ENCODE measurements at places on chromosomes 7 and 10.

- no peak for DNase-seq
These were observed 109.2 kb downstream of the PIP4K2A start for GRCh38 chr10:22605168-22605567.

- no peak for DNase-seq
These were observed 128.4 kb downstream of the ARL4A start for GRCh38 chr7:12815871-12816270.

- no peak for DNase-seq
These were observed 186.2 kb downstream of the ELFN1 start for GRCh38 chr7:1856161-1856887.

GRCh38 chr7:128031901-128032604, 816 bp upstream of the LRRC4 start:
- DNase-seq = peak; percentile 37

GRCh38 chr10:49696311-49696710, 16.9 kb downstream of the C10orf53 start:
- no peak for DNase-seq

GRCh38 chr10:43648398-43649184, at the start of gene ZNF32:
TSS of gene ZNF32 (minus strand) at chr10:43648881. CDS start at chr10:43646133, 2,748 bp downstream.
- peak; percentile 74 for DNase-seq

- DNase-seq = no peak
These were observed 47.3 kb downstream of the TFPI2 start for GRCh38 chr7:93843260-93843659.

GRCh38 chr10:71517298-71518169, 120.8 kb downstream of the CDH23 start:
- DNase-seq = no peak

DNA sequence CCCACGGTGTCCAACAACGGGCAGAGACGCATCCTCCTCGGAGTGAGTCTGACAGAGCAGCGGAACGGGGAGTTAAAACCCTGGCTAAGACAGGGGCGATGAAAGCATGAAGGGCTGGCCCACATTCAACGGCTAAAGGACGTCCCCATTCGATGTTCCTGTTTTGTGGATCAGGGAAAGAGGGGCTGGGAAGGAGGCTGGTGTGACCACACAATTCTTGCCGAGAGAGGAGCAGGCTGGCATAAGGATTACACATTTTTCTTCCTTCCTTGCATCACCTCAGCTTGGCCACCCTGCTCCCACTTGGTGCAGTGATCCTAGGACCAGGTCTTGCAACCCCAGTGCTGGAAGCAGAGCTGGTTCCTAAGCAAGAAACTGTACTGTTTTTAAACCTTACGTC, 67.7 kb downstream of the GNA12 start:
- DNase-seq = no peak

GRCh38 chr10:21183025-21183424, 285.9 kb upstream of the NEBL start:
- DNase-seq = no peak

- no peak for DNase-seq
These were observed 197.4 kb upstream of the FOXP2 start for GRCh38 chr7:114217026-114217806.

DNA sequence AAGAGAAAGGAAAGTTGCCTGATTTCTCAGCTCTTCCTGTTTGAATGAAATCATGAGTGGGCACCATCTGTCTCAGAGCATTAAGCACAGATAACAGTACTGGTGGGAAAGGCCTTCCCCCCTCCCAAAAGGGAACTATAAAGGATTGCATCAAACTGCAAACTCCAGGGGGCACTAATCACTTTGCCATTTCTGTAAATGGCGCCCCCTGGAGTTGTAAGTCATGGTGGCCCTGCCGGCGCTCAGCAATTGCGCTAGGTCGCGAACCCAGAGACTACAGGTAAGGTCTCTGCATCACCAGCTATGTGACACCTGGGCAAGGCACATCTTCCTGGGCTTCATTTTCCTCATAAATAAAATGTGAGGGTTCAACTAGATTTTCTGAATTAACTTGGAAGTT, 11.1 kb downstream of the LRRC4 start:
- DNase-seq = no peak

DNA sequence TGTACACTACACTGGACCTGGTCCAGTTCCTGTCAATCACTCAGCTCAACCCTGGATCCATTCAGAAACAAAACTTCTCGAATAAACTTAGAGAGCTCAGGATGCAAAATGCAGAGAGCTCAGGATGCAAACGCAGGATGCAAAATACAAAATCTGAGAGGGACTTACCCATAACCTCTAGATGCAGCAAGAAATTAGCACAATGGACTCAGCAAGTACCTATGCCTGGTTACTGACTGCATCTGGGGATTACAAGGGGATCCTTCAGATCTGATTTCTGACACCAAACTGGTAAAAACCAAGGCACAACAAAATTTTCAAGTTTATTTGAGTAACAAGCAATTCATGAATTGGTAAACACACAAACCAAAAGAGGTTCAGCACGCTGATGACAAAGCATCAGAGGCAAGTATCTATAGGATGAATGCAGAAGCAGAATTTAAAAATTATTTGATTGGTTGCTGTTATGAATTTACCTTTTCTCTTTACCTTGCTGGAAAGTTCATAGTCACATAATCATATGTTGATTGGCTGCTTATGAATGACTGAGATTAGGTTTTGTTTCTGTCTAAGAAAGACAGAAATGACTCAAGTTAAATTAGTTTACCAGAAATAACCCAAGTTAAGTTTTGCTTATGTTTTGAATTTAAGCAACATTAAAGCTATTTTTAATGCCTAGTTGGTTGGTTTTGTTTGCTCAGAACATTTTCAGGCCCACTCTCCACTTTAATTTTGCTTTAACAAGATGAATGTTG, 11.4 kb downstream of the GIMAP6 start:
- DNase-seq = no peak

DNA sequence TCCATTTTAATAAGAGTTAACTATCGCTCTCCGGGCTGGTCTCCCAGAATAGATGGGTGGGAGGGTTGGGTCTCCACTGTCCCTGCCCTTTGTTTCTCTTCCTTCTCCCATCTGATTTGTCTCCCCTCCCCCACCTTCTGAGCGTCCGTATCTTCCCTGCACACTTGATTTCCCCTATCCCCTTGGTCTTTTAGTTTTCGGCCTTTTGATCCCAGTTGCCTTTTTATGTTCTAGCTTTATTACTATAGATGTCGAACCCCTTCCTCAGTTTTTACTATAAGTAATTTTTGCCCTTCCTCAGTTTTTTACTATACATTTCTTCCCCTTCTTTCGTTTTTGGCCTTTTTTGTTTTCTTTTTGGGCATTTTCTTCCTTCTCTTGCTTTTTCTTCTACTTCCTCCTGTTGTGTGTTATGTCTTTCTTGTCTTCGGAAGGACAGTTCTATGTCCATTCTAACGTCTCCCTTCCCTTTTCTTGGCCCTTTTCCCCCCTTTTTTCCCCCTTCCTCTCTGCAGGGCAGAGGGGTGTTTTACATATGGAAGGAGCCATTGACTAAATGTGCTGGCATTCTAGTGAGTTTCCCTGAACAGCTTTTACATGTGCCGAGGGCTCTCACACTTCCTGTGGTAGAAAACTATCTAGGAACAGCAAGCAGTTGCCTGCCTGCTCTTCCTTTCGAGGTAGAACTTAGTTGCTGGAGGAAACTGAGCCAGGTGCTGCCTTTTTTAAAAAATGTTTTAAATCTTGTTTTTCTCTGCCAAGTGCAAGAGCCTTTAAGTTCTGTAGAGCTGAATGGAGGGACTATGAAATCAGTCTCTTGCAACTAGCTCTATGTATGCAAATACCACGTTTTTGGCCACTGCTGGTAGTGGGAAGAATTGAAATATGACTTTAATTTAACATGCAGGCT, 2.8 kb downstream of the TET1 start:
- no peak for DNase-seq

DNA sequence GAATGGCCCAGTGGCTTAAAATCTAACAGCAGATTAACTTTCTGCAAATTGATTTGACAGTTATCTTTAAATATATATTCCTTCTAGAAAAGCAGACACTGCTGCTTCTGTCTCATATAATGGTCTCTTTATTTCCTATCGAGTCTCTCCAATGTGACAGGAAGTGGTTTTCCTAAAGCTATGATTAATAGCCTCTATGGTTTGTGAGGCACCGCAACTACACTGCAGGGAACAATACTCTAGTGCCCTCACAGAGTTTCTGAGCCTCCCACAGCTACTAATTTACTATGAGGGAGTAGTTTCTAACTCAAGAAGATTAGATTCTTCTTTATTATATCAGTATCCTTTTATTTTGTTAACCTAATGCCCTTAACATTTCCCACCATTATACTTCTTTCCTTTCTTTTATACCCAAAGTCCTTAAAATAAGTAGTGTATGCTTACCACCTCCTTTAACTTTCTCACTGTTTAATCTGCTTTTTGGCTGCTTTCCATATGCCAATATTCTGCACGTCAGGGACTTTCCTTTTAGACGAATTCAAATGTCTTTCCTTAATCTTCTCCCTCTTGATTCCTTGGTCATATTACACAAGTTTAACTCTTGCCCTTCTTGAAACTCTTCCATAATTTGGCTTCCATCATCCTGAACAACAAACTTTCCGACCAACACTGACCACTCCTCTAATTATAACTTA, 23.8 kb upstream of the AHR start:
- DNase-seq = no peak

GRCh38 chr10:120557311-120557710, 100.3 kb downstream of the PLPP4 start:
- no peak for DNase-seq

- no peak for DNase-seq
These were observed 631.5 kb upstream of the NRP1 start for GRCh38 chr10:33965795-33966581.

GRCh38 chr10:92327445-92328433, 36.8 kb downstream of the MARCHF5 start:
- DNase-seq = no peak

DNA sequence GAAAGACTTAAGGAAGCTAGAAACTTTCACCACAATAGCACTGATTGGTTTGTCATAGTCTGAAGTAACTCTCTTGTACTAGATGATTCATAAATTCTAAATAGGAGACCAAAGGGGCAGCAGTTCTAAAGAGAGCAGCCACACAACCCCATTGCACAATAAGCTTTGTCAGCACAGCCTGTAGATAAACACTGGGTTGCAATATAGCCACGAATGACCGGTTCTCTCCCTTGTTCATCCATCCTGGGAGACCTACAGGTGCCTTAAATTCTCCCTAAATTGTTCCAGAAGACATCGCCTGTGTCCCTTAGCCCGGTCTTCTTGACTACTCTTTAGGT, 167.0 kb downstream of the SNX13 start:
- no peak for DNase-seq

GRCh38 chr10:24449321-24449740, 240.4 kb downstream of the KIAA1217 start:
- no peak for DNase-seq

- DNase-seq = no peak
These were observed 7.3 kb upstream of the CRPPA start for GRCh38 chr7:16428672-16429071.

DNA sequence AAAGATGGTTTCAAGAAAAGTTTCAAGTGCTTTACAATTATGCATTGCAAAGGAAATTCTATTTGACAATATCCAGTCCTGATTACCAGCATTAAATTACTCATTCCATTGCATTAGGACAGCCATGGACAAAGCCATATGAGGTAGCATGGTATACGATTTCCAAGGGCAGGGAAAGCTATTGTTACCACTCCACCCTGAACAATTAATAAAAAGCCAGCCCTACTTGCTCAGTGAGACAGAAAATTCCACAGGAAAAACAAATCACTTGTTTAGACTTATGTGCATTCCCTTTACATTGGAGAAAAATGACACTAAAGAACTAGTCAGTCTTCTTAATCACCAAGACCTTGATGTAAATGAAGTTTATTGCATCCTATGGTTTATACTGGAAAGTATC, 5.6 kb downstream of the CD36 start:
- no peak for DNase-seq

DNA sequence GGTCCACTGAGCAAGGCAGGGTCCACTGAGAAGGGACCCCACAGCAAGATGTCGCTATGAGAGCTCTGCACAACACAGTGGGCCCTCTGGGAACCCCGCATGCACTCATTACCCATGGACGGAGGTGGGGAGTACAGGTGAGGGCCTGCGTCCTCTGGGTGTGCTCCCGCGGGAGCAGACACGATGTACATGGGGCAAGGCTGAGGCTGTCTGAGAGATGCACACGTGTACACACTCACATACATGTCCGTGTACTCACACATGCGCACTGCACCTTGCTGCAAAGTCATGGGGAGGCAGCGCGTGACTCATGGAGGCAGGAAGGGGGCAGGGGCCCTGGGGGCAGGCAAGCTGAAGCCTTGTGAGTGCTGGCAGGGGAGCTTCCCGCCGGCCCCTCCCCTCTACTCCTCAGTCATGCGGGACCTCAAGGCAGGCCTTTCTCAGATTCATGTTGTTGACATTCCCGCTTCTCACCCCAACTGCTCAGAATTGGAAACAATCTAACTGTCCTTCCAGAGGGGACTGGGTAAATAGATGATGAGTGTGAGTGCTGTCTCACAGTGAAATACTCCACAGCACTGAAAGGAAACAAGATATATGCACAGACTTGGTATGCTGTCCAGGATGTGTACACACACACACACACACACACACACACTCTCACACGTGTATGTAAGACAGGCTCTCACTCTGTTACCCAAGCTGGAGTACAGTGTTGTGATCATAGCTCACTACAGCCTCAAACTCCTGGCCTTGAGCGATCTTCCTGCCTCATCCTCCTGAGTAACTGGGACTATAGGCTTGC, 40.0 kb downstream of the GOLGA7B start:
- no peak for DNase-seq

- no peak for DNase-seq
These were observed 20.3 kb upstream of the RNF32 start for GRCh38 chr7:156620291-156620675.

GRCh38 chr10:8051109-8051821, 3.2 kb upstream of the GATA3 start:
- DNase-seq = no peak

DNA sequence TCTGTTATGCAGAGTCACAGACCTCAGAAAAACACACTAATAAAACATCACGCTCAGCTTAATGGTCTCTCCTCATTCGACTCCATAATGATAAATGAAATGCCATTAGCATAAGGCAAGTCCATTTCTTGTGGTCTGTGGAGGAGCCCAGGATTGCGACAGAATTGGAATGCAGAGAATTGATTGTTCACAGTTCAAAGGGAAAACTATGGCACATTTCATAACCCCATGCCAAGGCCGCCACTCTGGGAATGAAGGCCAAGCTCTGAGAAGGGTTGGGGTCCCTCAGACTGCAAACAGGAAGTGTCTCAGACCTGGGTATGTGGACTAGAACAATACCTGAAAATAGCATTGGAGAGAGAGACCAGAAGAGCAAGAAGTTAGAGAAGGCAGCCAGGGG, 398.9 kb downstream of the ADRA2A start:
- DNase-seq = no peak

GRCh38 chr7:98284335-98285036, 3.0 kb downstream of the BRI3 start:
- no peak for DNase-seq

Measured in activated gamma-delta T cell treated with Interleukin-2 at 50 U/mL for 16 hours (primary cell).